ENCODE measurements at places on chromosomes 5 and 9.
A peak's percentile ranks its signal among the peaks of the same experiment; 100 is the strongest.

DNA sequence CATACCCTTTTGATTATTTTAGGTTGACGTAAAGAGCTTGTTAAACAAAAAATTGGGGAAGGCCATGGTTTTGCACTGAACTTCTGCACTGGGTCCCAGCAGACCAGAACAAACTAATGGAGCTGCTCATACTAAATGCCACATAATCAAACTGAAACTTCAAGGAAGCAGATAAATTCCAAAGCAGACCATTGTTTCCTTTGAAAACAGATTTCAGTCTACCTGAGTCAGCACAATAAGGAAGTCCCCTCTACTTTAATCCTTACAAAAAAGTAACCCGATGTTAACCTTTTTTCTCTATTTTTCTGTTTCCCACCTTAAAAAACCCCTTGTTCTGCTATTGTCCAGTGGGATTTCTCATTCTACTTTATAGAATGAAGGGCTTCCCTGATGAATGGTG, 39.2 kb downstream of the WDR36 start:
- DNase-seq: no peak

GRCh38 chr5:141050622-141051520, at the start of gene PCDHB1:
Gene PCDHB1, plus strand, starts transcription at chr5:141051374. Its CDS starts 97 bp downstream, at chr5:141051471.
- no peak for DNase-seq

DNA sequence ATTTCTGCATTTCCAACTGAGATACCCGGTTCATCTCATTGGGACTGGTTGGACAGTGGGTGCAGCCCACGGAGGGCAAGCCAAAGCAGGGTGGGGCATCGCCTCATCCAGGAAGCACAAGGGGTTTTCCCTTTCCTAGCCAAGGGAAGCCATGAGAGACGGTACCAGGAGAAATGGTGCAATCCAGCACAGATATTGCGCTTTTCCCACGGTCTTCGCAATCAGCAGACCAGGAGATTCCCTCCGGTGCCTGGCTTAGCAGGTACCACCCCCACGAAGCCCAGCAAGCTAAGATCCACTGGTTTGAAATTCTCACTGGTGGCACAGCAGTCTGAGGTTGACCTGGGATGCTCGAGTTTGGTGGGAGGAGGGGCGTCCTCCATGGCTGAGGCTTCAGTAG, 527.0 kb downstream of the TLE1 start:
- DNase-seq: no peak

GRCh38 chr5:150129813-150130492, 25.7 kb downstream of the PDGFRB start:
- DNase-seq: peak; percentile 68

- DNase-seq: no peak
Measured at GRCh38 chr5:81552852-81553566, 159.1 kb upstream of the ACOT12 start.

DNA sequence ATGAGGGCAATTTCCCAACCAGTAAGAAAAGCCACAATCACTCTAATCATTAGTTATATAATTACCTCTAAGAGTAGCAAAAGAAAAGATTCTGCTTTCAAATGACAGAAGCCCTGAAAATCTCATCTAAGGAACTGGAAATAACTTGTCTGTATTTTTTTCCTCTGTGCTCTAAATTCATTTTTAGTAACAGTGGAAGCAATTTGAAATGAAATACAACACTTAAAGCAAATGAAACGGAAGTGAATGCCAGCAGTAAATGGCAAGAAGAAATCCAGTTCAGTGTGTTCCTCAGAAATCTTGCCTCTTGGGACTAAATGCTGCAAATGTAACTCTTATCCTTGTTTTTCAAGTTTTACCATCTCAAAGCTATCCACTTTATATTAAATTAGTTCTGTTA, 294.9 kb downstream of the TAF11L14 start:
- DNase-seq: no peak

- DNase-seq: peak; percentile 45
Measured at GRCh38 chr5:21919414-21920022, 933.6 kb downstream of the CDH12 start.

- DNase-seq: no peak
Measured at GRCh38 chr5:164301708-164302107, 796.3 kb downstream of the MAT2B start.

GRCh38 chr5:161138751-161139455, 286.9 kb upstream of the ATP10B start:
- no peak for DNase-seq

GRCh38 chr9:95313010-95313498, 4.5 kb downstream of the FANCC start:
- peak; percentile 71 for DNase-seq

- DNase-seq: no peak
Measured at GRCh38 chr5:41527201-41527779, 16.9 kb upstream of the PLCXD3 start.

- DNase-seq: no peak
Measured at GRCh38 chr5:655406-655805, 37.7 kb downstream of the TPPP start.

GRCh38 chr5:120778491-120779484, 314.7 kb downstream of the PRR16 start:
- DNase-seq: no peak

GRCh38 chr9:134206311-134207300, 42.2 kb upstream of the RNU6ATAC start:
- DNase-seq: no peak

DNA sequence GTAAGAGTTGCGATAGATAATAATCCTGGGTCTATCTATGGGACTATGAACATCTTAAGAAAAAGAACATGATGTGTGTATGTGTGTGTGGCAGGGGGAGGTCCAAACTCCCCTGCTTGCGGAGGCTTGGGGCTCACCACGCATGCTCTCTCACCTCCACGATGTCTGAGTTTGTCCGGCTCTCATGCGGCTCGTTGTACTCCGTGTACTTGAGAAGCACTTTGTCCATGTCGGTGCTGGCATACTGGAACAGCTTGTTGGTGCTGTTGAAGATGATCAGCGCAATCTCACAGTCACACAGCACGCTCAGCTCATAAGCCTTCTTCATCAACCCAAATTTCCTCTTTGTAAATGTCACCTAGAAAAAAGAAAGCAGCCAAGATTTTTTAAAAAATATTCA, 78.5 kb downstream of the MEF2C start:
- DNase-seq: no peak

DNA sequence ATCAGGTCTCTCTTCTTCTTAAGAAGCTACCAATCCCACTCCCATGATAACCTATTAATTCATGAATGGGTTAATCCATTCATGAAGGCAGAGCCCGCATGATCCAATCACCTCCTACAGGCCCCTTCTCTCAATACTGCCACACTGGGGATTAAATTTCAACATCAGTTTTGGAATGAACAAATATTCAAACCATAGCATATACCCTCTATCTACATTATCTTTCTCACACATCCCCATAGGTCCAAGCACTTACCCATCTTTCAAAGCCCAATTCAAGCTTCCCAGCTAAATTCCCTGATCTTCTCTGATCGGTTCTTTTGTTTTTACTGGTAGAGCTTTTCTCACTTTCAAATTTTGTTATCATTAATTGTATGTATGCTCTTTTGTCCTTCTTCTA, 10.5 kb upstream of the SHOC1 start:
- DNase-seq: no peak

DNA sequence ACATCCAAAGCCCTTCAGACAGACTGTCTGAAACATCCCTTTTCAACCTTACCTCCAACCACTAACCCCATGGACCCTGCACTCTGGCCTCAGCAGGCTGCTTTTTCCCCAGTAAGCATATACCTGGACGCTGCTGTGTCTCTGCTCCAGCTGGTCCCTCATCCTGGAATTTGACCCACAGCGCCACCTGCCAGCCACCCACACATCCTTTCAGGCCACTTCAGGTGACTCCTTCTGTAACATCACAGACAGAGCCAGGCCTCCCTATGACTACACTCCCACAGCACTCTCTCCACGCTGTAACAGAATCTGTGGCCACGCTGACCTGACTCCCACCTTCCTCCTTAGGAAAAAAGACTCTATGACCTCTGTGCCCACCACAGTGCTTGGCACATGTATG, 3.4 kb downstream of the MGAT1 start:
- DNase-seq: no peak

GRCh38 chr9:109910671-109911518, 130.9 kb downstream of the PALM2AKAP2 start:
- DNase-seq: no peak

DNA sequence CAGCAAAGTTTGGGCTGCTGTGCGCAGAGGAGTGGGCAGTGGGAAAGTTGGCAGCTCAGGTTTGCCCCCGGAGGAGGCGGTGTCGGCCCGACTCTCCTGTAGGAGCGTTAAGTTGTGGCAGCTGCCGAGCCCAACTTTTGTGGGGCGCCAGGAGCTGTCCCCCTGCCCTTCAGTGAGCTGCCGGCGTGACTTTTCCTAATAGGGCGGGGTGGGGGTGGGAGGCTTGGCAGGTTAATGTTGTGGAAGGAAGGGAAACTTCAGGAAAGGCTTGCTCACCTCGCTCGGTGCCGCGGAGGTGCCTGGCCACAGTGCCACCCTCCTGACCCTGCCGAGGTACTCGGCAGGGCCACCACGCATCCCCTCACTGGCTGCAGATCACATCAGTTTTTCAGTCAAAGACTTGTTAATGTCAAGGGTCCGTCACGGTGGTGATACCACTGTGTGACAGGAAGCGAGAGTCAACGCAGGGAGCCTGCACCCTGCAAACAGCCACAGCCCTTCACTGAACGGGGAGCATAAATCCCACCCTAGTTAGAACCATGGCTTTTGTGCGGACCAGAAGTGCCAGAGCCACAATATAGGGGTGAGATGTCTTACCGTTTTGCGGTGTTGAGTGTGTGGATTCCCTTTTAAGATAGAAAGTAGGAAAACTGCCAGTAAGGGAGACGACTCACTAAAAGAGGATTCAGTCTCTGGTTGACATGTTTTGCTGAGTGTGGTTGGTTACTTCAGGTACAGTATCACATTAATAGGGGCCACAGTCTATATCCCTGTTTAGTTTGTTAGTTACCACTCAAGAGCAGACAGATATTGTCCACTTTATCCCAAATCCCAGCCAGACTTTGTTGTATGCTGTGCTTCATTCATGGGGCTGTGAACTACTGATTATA, 796 bp downstream of the LNPEP start:
- peak; percentile 53 for DNase-seq

DNA sequence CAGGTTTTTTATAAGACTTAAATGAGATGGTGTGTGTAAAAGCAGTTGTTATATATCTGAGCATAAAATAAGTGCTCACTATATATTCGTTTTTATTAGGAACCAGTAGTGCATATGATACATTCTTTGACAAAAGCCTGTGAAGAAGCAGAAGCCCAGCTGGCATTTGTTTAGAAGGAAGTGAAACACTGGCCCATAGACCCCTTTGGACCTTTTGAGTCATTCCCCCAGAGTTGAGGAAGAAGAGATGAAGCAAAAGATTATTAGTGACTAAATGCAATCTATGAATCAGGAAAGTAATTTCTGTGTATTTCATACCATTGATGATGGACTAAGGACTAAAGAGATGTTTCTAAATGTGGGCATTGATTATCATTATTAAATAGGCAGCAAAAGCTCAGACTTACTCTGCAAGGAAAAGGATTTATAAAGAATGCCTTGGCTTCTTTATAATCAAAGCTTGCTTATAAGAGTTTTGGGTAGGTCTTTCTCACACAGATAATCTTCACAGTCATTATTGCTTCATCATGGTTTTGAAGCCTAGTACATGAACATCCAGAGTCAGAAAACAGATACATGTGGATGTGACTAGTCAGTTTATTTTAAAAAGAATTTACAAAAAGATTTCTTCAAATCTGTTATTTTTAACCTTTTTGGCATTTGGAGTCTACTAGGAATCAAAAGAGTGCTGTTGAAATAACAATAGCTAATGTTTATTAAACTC, 16.9 kb upstream of the FER start:
- no peak for DNase-seq

- DNase-seq: no peak
Measured at GRCh38 chr5:142360607-142361120, 35.8 kb upstream of the SPRY4 start.
